ENCODE measurements at places on chromosomes 11 and 22. TPM values are rescaled to one million over a fixed set of nuclear protein-coding genes. Genes with fewer than 3 reads are reported as not detected.
A peak's percentile ranks its signal among the peaks of the same experiment; 100 is the strongest.

DNA sequence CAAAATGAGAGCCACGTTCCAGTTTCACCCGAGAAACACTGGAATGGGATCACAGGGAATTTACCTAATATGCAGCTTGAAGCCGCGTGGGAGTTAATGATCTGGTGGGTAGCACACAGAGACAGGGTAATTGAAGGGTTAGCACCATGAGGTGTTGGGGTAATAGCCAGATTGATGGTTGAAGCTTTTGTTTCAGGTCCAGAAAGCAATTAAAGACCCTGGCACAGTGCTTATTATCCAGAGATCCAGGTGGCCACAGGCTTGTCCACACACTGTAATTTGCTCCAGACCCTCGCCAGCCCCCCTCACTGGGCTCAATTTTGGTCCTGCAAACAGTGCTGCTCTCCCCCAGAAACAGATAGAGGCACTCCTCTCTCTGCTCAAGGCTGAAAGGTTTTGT lies 282.5 kb upstream of the ISX start:
- no peak for DNase-seq

The RAG2 gene
- not detected for total RNA-seq

- DNase-seq = no peak
Observed at GRCh38 chr11:11532574-11532973, 89.2 kb downstream of the GALNT18 start.

The RNF215 gene
- total RNA-seq = 8.7 TPM

DNA sequence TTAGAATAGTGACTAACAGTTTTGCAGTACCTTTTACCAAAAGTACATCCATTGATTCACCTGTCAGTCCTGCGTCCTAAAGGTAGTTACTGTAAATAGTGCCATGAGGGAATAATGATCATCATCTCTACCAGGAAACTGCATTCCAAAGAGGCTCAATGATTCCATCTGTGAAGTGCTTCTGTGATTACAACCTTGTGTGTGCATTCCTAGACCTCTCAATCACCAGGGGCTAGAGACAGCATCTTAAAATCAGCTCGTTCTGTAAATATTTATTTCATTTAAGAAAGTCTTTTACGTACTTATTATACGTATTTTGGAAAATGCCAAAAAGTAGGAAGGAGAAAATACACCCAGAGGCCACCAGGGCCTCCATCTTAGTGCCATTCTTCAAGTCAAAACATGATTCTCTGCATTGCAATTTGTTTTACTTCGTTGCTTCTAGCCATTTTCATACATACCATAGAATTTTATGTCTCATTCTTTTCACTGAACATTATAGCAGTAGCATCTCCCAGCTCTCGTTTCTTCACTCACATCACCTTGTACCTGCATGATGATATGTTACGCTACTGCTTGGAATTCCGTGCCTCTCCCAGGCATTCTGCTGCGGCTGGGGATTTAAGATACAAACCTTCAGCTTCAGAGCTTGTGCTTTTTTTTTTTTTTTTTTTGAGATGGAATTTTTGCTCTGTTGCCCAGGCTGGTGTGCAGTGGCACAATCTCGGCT lies 117.0 kb downstream of the SEZ6L start:
- no peak for DNase-seq

The CCDC116 gene
- 0.45 TPM for total RNA-seq

DNA sequence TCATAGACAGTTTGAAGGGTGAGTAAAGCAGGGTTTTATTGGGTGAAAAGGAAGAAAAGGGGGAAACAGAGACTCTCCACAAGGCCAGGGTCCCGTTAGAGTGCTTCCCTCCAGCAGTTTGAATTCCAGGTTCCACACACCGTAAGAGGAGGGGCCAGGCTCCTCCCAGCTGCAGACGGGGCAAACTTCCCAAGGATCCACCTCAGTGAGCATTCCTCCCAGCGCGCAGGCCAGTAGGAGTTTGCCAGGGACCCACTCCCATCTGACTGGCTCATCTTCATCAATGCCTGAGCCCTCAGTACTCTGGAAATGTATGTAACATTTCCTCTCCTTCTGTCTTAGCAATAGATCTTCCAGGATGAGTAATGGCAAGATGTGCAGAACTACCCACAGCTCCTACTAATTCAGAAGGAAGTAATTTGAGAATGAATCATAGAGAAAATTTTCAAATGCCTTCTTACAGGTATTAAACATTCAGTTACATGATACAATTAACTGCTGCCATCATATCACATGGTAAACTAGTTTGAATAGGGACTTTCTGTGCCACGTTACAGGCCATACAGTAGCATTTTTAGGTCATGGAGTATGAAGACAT lies 34.0 kb upstream of the TRPC6 start:
- DNase-seq = no peak

DNA sequence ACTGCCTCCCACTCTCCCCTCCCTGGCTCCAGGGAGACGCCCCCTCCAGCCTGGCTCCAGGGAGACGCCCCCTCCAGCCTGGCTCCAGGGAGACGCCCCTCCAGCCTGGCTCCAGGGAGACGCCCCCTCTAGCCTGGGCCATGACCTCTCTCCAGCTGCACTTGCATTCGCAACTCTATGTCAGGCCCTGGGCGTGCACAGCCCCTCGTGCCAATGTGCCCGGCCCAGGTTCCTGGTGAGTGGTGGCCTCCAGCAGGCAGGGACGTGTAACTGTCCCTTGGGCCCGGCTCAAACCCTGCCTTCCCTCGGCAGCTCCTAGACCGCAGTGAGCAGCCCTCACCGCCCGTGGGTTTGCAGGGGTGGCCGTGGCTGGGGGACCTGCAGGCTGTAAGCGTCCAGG lies 6.9 kb downstream of the MUC6 start:
- no peak for DNase-seq

The LMO2 gene
- 5.1 TPM for total RNA-seq

The RIMBP3B gene
- 0.08 TPM for total RNA-seq

- DNase-seq = no peak
Observed at GRCh38 chr11:112129656-112130055, 34.2 kb downstream of the IL18 start.

GRCh38 chr22:40511604-40512003 lies 124.9 kb downstream of the MRTFA start:
- no peak for DNase-seq

- DNase-seq = no peak
Observed at GRCh38 chr22:17489101-17489500, 74.2 kb upstream of the SLC25A18 start.

DNA sequence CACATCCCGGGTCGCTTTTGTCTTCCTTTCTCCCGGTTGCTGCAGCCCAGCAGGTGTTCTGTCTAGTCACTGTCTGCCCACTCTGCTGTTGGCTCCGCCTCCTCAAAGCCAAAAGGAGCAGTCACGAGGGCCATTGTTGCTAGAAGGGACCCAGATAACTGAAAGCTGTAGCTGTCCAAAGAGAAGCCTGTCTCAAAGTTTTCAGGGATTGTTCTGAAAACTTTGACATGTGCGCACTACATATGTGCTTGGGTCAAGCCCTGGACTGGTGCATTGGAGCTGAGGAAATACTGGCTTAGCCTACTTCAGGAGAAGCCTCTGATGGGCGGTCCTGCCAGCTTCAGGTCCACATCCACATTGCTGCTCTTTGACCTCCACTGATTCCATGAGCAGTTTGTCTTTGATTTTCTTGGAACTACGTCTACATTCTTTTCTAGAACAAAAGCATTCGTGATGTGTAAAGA lies 8.8 kb upstream of the OR2AT4 start:
- DNase-seq = no peak

DNA sequence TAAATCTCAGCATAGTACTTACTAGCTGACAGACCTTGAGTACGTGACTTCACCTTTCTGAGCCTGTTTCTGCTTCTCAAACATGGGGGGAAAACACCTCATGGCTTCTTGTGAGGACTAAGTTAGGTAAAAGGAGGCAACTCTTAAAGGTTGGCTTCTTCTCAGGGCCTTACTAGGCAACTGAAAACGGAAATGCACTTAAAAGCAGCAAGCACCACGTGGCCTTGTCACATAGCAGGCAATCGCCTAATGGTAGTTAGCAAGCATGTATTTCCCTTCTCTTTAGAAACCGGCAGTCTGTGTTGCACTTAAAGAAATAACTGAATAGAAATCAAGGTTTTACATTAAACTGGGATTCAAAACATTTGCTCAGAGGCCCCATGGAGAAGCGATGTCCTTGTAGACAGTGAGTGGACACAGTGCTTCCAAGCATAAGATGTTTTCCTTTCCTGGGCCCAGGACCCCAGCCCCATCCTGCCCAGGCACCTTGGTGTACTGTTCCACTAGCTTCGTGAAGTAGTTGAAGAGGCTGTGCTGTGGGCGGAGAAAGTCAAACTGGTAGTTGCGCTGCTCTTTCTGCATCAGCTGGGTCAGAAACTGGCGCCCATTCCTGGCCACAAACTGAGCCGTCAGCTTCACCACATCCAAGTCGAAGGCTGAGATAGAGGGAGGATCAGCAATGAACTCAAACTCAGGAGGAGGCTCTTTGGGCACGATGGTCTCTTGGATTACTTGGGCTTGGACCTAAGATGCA lies 12.1 kb downstream of the SF3A1 start:
- DNase-seq = no peak

The CDON gene
- total RNA-seq = 5.3 TPM

GRCh38 chr22:30169002-30169401 lies 77.6 kb downstream of the LIF start:
- DNase-seq = no peak

The PTPMT1 gene
- total RNA-seq = 23.8 TPM

GRCh38 chr22:22933100-22933806 lies 45.6 kb downstream of the IGLL5 start:
- DNase-seq = no peak

The NCR3LG1 gene
- total RNA-seq = 0.35 TPM

DNA sequence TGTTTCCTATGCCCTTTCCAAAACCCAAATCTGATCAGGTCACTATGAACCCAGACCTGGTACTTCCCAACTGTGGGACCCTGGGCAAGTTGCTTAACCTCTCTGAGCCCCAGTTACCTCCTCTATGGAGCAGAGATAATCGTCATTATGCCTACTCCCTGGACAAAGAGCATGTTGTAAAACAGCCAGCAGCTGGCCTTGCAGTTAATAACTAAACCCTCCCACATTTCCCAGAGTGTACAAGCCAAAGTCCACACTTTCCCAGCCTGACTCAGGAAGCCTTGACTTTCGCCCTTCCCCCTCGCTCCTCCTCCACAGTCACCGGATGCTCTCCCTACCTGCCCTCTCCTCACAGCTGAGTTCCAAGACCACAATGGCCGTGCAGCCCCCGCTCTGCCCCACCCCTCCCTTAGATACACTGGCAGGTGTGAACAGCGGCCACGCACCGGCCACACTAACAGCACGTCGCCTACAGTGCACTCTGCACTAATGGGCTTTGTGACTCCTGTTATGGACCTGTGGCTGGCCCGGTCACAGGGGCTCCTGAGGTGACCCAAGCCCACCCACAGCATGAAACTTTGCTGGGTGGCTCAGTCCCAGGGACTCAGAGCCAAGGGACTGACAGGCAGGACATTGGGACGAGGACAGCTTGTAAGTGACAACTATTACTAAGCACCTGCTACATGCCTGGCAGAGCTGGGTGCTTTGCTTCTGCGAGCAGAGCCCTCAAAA lies 15.6 kb upstream of the MFNG start:
- peak; percentile 94 for DNase-seq

DNA sequence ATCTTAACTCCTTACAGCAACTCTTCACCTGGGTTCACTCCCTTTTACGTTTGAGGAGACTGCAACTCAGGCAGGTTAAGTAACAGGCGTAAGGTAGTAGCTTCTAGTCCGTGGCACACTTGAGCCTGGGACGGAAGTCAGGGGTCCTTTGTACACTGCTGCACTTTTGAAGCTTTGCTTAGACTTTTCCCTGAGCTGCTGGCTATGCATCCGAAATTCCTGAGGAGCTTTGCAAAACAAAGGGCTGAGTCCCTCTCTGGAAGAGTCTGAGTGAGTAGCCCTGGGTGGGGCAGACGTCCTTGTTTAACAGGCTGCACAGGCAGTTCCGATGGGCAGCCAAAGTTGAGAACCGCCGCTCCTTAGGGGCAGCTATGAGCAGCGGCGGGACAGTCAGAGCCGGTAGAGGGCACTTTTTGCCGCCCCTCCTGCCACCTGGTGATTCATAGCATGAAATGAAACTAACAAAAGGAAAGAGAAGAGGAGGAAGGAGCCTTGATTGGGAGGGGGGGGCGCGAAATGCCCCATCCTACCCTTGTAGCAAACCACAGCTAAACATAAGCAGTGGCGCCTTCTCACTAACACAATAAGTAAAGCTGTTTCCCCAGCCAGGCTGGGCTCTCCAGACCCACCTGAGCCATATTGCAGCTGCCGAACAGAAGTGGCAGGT lies 1.4 kb downstream of the TMEM109 start:
- DNase-seq = no peak

The OR51I1 gene
- not detected for total RNA-seq

DNA sequence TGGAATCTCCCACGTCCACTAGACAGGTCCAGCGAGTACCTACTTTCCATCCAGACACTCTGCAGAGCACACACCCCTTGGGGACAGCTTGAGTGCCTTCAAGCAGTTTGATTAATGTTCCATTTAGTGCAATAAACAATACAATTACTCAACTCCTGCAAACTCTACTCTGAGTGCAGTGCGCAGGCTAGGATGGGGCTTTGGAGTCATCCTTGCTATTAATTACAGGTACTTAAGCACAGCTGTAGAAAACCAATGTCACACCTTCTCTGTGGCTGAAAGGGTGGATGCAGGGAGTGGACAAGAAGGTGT lies 82.6 kb downstream of the MN1 start:
- no peak for DNase-seq

DNA sequence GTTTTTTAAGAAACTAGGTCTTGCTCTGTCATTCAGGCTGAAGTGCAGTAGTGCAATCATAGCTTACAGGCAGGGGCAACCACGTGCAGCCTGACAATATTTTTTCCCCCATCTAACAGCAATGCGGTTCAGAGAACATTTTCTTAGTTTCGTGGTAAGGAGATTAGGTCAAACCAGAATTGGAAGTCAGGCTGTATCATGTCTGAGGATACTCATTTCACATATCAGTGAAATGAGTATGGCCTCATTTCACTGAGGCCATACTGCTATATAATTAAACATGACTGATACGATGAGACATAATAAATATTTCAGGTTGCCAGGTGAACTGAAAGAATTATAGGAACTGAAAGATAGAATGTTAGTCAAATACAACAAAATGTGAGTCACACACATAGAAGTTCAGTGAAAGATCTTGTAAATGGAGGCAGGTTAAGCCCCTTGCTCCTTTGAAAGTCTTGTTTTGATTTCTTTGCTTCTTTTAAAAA lies 32.5 kb upstream of the IZUMO1R start:
- DNase-seq = no peak

The MPEG1 gene
- total RNA-seq = 5.7 TPM

All from left lobe of liver (tissue), 2 donors.